ENCODE measurements at places on chromosomes 11 and 22.
A peak's percentile ranks its signal among the peaks of the same experiment; 100 is the strongest.

GRCh38 chr11:59218319-59218718 lies 5.6 kb upstream of the MPEG1 start:
- DNase-seq: no peak

GRCh38 chr11:126393143-126393542 lies 37.7 kb downstream of the ST3GAL4 start:
- no peak for DNase-seq

DNA sequence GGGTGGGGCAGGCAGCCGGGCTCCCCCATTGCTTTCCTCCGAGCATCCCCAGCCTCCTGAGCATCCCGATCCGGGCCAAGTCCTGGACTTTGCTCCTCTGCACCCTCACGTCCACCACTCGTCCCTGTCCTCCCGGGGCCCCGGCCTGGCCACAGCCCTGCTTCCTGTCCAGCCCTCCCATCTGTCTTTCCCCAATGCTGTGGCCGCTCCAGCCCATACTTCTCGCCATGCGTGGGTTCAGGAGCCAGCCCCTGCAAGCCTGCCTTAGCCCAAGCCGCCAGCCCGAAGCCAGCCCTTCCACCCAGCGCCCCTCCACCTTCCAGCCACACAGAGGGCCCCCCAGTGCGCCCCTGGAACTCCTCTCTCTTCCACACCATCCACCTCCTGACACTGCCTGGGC lies 23.8 kb downstream of the MRPL23 start:
- no peak for DNase-seq

DNA sequence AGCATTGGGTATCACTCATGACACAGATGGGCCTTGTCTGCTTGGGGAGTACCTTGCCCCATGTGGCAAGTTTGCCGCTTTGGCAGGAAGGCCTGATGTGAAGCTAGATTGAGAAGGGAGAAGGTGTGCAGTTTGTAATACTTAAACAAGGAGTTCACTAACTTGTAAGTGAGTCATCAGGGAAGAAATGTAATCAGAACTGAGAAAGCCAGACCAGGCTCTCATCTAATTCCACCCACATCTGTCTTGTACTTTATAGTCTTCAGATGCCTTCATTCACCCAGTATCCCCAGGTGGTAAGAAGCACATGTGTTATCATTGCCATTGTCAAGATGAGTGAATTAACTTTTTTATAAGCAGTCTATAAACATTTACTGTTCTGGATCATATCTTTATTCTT lies 116.0 kb upstream of the DDI1 start:
- DNase-seq: no peak

DNA sequence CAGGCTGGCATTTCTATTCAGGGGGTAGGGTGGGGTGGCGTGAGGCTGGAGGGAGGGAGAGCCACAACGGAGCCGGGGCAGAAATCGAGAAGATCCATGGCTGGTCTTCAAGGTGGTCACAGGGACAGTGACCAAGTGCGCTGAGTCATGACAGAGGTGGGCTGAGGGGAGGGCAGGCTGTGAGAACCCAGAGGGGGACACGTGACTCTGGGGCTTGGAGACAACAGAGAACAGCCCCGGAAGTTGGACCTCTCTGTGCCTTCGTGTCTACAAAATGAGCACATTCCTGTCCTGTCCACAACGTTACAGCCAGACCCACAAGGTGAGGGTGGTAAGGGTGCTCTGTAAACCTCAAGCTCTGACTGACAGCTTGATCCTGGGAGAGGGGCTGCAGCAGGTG lies 35.1 kb upstream of the ARFGAP3 start:
- no peak for DNase-seq

- DNase-seq: no peak
These were observed 18.3 kb upstream of the MICAL2 start for GRCh38 chr11:12091956-12092558.

- DNase-seq: no peak
These were observed 9.8 kb upstream of the CECR2 start for GRCh38 chr22:17359501-17359900.

GRCh38 chr11:22832315-22833015 lies 2.9 kb upstream of the SVIP start:
- DNase-seq: no peak

GRCh38 chr11:45048870-45049691 lies 97.4 kb upstream of the PRDM11 start:
- peak; percentile 86 for DNase-seq

DNA sequence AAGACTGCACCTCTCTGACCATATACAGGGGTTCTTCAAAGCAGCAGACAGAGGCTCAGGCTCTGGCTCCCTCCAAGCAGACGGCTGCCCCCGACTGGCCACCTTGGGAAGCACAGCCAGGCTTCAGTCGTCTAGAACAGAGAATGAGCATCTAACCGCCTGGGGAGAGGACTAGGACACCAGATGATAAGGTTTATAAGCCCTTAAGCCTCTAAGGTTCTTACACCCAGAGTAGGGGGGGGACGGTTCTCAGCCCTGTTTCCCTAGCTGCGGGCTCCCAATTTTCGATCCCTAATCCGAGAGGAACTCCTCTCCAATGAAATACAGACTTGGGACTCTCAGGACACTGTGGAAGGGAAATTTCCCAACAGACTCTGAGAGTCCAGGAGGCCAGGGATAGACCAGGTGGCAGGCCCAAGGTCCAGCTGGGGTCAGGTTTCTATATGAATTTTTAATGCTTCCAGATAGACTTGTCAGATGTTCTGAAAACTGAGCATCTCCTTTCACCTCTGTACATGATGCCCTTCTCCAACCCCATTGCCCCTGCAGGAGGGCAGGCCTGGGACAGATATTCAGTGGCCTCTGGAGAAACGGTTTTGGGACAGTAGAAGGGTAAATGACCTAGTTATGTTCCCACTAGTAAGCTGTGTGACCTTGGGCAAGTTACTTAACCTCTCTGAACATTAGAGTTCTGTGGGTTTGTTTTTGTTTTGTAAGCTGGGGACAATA lies 20.2 kb downstream of the RTN4RL2 start:
- DNase-seq: peak; percentile 23
